ENCODE measurements at places on chromosomes 1 and 21.

DNA sequence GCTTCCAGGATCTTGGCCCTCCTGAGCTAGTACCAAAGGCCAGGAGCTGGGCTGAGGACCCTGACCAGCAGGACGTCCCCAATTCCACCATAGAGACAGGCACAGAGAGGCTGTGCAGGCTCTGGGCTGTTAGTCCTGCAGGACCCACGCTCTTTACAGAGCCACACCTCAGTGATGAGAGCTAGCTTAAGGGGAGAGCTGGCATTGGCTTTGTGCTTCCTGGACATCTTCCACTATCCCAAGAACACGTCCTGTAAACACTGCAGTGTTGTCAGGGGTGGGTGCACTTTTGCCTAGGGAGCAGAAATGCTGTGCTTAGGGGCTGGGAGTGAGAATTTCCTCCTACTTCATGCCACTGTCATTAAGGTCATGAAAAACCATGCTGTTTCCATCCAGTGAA lies 91.7 kb upstream of the EDN2 start:
- DNase-seq = no peak

DNA sequence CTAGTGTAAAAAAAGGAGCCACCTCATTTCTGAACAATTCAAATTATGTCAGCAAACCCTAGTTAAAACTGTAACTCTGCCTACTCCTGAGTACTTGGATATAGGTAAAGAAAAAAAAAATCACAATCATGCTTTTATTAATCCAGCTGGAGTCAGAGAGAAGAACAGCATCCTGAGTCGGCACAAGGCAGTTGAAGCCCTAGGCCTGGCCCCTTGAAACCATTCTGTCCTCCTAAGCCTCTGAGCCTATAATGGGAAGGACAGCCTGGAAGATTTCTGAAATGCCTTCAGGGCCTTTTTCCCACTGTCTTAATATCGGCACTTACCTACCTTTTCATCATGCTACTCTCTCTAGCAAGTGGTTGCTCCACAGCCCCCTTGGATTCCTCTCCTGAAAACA lies 32.5 kb downstream of the CDC42BPA start:
- no peak for DNase-seq

- DNase-seq = peak; percentile 16
Observed at GRCh38 chr1:39410915-39411436, 80.5 kb upstream of the BMP8A start.

DNA sequence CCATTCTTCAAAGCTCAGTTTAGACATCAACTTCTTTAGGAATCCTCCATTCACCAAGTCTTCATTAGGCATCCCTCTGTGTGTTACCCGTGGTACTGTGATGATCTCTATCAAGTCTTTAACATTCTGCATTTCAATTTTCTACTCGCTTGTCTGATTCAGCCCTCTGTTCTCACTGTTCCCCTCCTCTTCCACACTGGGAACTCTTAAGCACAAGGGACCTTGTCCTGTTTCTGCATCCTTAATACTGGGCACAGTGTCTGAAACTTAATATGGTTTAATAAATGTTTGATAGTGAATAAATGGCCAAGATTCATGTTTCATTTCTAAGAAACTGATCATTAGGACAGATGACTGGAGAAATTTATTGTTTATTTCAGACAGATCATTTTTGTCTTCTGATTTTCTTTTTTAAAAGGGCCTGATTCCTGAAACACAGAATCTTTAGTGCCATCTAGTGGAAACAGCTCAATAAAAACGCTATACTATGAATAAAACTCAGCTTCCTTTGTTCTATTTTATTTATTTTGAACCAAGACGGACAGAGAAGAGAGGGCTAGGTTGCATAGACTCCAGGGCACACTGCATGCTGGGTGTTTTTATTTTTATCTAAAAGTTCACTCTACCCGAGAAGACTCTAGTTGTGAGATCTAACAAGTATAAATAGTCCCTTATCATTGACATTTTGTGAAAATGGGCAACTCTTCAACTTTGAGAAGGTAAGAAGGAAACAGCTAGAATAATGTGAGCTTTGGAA lies 7.0 kb upstream of the TRIM45 start:
- no peak for DNase-seq

GRCh38 chr1:171110621-171111326 lies 20.1 kb downstream of the FMO3 start:
- DNase-seq = no peak

DNA sequence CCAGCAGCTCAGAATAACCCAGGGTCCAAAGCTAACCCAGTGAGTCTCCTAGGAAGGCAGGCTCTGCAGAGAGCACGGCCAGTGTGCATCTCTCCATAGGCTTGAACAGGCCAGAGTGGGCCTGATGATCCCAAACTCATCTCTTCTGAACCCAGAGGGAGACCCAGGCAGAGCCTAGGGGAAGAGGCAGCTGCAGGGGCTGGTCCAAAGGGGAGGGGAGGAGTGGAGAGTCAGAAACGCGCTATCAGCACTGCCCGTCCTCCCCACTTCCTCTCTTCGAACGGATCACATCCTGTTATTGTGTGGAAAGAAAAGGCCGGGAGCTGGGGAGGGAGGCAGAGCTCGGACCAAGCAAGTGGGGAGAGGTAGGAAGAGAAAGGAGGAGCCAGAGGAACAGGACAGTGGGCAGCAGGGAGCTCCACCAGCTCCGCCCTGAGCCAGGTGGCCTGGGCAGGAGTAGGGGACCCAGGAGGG lies 20.2 kb downstream of the TAL1 start:
- no peak for DNase-seq

- DNase-seq = no peak
Observed at GRCh38 chr1:44721485-44722361, 9.2 kb downstream of the RNU5D-1 start.

GRCh38 chr1:48773133-48773532 lies 3.6 kb downstream of the BEND5 start:
- DNase-seq = no peak

DNA sequence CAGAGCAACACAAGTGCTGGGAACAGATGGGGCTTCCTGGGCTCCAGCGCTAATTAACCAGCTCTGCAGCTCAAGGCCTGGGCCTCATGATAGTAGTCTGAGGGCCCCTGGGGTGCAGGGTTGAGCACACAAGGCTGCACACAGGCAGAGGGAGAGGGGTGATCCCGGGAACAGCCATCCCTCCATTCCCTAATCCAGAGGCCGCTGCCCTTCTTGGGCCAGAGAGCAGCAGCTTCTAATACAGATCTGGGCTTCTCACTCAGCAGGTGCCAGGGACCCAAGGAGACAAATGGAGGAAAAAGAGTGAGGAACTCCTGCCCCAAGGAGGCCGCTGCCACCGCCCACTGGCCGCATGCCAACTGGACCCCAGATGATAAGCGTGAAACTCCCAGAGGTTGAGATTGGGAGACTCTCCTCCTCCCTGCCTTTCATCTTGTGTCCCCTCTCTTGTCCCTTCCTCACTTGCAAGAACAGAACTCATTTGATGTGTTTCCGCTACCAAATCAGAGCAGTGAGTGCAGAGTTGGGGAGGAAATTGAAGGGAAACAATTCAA lies 58.0 kb upstream of the IFNAR2 start:
- no peak for DNase-seq

- DNase-seq = no peak
Observed at GRCh38 chr1:198101716-198102453, 54.9 kb upstream of the NEK7 start.

- DNase-seq = no peak
Observed at GRCh38 chr1:55034476-55035133, 4.7 kb upstream of the PCSK9 start.

DNA sequence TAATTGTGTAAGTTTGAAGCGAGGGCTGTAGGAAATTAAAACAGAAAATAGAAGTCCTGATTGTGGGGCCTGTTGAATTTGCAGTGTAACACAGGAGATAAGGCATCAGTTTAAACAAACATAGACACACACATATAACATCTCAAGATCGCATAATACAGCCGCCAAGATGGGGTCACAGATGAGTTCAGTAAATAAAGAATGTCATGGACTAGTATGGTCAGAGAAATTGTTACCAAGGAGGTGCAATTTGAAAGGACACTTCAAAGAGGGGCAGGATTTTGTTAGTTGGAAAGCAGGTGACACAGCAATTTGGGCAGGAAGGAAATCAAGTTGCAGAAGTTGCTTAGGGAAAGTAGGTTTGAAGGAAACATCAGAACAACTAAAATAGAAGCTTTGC lies 450.0 kb downstream of the USP25 start:
- DNase-seq = no peak

- no peak for DNase-seq
Observed at GRCh38 chr1:167463875-167464575, 54.3 kb downstream of the CD247 start.

GRCh38 chr1:119988306-119989062 lies 81.0 kb downstream of the NOTCH2 start:
- no peak for DNase-seq

DNA sequence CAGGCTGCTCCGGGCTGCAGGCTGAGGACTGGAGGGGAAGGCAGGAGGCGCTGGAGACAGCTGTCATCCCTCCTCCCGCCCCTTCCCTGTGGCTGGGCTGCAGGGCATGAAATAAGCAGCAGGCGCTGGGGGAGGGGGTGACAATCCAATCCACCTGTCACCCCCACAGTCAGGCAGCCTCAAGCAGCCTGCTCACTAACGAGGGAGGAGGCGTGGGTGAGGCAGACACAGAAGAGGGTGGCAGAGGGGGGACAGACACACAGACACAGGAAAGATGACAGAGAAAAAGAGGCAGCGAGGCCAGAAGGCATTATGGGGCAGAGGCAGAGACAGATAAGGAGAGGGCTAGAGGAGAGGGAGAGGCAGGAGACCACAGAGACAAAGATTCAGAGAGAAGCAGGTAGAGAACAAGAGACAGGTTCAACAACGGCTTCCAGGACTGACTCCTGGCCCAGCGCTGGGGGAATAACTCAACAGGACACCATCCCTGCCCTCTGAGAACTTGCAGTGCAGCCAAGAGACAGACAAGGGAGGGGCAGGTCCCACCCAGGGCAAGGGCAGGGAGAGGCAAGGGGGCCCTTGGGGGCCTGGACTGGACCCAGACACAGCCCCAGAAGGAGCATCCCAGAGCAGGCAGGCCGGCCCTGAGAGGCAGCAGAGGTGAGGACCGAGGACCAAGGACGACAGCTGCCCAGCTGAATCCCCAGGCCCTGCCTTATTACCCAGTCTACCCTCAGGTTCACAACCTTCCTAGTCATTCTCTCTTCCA lies 11.2 kb downstream of the MEF2D start:
- no peak for DNase-seq

GRCh38 chr1:87842156-87842555 lies 513.5 kb downstream of the LMO4 start:
- no peak for DNase-seq

- no peak for DNase-seq
Observed at GRCh38 chr1:26986658-26987057, 6.8 kb upstream of the TRNP1 start.

DNA sequence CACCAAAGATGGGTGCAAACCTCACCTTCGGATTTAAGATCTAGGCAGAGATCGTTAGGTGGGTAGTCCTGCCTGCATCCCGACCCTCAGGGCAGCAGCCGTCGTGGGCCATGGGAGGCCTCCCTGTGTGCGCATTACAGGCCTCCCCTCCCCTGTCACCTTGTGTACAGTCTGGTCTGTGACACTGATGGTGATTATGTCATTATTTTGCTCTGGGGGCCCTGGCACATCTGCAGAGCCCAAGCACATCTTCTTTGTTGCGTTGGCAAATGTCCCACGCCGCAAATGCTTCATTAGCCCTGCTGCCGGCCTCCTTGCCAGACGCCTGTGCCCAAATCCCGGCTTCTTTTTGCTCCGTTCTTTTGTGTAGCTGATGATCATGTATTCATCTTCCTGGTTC lies 31.7 kb downstream of the PROX1 start:
- no peak for DNase-seq

DNA sequence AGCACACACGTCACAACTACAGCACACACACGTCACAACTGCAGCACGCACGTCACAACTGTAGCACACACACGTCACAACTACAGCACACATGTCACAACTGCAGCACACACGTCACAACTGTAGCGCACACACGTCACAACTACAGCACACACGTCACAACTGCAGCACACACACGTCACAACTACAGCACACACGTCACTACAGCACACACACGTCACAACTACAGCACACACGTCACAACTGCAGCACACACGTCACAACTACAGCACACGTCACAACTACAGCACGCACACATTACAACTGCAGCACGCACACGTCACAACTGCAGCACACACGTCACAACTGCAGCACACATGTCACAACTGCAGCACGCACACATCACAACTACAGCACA lies 322.6 kb upstream of the AJAP1 start:
- no peak for DNase-seq

- DNase-seq = no peak
Observed at GRCh38 chr21:42096566-42096965, 25.4 kb downstream of the UMODL1 start.

DNA sequence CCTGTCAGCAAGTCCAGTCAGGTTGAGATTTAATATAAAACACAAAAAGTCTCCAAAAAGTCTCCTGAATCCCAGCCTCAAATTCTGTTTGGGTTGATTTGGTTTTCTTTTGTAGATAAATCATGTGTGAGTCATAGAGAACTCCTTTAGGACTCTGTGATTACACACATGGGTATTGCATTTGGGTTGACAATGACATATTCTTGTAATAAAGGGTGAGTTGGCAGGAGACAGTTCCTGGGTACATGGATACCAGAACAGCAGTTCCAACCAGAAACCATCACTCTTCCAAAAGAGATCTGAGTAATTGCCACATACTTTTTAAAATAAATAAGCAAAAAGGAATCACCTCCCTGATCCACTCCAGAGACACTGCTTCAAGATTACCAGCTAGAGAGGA lies 8.9 kb downstream of the CR2 start:
- DNase-seq = no peak

- DNase-seq = no peak
Observed at GRCh38 chr1:232385221-232385620, 244.7 kb downstream of the SIPA1L2 start.

GRCh38 chr1:32494711-32495337 lies 30.0 kb downstream of the ZBTB8B start:
- DNase-seq = no peak

DNA sequence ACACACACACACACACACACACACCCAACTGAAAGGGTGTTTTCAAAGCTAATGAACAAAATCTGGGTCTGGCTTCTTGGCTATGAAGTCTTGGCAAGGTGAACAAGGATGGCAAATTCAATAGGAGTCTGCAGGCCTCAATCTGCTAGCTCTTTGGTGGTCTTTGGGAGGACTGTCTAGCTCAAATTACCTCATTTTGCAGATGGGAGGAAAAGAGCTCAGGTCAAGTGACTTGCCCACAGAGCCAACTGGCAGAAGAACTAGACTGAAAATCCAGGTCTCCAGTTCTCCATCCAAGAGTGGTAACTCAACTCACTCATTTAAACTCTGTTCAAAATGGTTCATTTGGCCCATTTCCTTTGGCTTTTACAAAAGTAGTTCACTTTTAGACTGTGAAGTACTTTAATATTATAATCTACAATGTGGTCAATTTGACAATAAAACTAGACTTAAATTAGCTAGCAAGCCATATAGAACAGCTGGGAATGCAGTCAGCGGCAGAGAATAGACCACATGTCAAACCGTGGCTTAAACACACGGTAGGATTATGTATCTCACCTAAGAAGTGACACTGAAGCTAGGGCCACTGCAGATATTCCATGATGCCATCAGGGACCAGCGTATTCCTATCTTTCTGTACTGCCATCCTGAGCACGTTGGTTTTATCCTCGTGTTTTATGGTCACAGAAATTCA lies 112.9 kb downstream of the APP start:
- no peak for DNase-seq
